Left forelimb (tissue), 1 donor: ENCODE measurements at places on chromosomes 7 and 10.

GRCh38 chr10:1939016-1939415, 201.7 kb upstream of the ADARB2 start:
- DNase-seq, result no peak

DNA sequence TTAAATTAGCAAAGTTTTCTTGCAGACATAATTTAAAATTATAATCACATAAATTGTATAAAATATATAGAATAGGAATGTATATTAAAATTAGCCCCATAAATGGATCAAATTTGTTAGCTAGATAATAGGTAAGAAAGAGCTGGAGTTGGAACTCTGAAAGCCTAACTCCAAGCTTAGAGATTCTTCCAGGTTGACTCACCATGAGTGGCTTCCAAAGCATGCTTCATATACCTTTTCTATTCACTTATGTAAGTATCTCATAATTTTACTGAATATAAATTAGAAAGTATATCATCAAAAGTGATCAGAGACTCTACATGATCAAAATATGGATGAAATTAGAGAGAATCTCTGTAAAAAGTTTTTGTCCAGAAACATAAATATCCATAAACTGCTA, 320.7 kb upstream of the MAGI2 start:
- DNase-seq, result no peak

- DNase-seq, result no peak
These were observed 5.2 kb upstream of the APBB1IP start for GRCh38 chr10:26432938-26433337.

GRCh38 chr7:112023786-112024185, 182.4 kb downstream of the DOCK4 start:
- DNase-seq, result no peak

DNA sequence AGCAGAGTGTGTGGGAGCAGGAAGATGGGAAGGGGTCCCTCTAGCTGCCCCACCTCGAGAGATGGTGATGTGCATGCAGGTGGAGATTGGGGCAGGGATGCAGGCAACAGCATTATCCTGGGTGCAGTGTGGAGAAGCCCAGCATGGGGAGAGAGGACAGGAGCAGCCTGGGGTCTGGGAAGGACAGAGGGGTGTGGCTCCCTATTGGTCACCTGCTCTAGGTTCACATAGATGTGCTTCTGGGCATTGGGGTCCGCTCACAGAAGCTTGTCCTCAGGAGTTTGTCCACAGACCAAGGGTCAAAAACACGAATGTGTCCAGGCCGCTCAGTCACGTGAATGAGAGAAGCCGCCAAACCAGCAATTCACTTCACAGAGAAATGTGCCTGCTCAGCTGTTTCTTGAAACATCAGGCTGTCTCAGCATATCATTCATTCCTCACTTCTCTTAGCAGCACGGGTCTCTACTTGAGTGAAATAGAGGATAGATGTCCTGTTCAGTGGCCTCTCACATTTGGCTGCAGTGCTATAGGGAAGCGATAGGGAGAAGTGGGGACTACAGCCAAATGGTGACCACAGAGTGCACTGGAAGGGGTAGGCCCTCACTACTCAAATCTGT, 11.5 kb upstream of the SLC29A3 start:
- no peak for DNase-seq

DNA sequence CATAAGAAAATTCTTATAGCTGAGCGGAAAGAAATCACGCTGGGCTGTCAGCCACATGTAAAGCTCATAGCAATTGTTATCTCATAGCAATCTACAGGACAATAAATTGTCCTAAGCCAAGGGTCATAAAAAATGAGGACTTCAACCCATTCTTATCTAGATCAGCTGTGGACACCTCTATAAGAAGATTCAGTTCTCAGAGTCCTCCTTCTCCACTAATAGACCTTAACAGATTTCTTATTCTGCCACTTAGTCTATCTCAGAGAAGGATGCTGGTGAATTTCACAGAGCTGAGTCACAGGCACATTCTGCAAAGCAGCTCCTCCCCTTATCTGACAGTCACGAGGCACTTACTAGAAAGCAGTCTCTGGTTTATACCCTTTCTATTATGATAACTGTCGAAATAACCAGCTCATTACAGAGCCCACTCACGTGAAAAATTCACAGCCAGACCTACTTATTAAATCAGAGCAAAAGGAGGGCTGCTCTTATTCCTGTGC, 185.3 kb upstream of the PCLO start:
- no peak for DNase-seq

GRCh38 chr7:2517026-2517425, 2.5 kb upstream of the LFNG start:
- no peak for DNase-seq

DNA sequence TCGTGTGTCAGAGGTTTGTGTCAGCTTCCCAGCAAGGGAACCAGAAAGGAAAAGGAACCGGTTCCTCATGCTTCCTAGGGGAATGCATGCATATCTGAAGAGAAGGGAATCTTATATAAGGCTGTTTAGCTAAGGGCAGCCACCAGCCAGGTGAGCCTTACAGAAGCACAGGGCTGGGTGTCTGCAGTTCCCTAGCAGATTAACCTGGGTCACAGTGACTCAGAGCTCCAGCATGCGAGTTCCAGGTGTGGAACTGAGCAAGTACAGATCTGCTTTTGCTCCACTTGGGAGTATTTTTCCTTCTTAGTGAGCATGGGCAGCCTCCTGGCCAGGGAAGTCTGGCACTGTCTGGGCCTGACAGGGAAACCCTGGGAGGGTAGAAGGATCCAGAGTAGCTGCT, 957 bp upstream of the ANKRD2 start:
- no peak for DNase-seq

- no peak for DNase-seq
These were observed 816 bp downstream of the DMTF1 start for GRCh38 chr7:87152897-87153641.

GRCh38 chr7:79272066-79272669, 181.3 kb downstream of the MAGI2 start:
- DNase-seq, result no peak
